ENCODE measurements at places on chromosomes 3 and 15.
A peak's percentile ranks its signal among the peaks of the same experiment; 100 is the strongest.

DNA sequence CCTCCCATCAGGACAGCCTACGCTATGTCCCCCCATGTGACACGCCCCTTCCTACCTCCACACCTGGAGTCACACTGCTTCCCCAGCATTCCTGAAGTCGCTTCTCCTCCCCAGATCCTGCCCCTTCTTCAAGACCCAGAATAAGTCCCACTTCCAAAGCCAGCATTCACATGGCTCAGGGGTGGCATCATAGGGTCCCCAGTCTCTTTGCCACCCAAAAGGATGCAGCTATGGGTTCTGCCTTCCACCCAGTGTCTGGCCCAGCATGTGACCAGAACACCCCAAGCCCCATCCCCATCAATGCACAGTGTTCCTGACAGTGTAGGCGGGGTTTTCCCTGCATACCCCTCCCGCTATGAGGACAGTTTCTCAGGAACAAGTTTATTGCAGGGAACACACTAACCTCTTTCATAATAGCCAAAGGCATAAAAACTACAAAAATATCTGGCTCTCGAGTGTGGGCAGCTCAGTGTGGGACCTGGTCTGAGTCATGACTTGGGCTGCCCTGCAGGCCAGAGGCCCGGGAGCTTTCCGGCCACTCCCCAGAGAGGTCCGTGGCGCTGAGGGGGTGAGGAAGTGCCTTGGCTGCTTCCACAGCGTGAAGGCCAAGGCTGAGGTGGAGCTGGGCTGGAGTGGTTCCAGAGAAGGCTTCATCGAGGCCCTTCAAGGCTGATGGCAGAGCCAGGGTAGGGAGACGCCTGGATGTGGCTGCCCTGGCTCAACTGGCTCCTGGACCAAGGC lies 5.8 kb downstream of the ISLR start:
- peak; percentile 84 for DNase-seq

DNA sequence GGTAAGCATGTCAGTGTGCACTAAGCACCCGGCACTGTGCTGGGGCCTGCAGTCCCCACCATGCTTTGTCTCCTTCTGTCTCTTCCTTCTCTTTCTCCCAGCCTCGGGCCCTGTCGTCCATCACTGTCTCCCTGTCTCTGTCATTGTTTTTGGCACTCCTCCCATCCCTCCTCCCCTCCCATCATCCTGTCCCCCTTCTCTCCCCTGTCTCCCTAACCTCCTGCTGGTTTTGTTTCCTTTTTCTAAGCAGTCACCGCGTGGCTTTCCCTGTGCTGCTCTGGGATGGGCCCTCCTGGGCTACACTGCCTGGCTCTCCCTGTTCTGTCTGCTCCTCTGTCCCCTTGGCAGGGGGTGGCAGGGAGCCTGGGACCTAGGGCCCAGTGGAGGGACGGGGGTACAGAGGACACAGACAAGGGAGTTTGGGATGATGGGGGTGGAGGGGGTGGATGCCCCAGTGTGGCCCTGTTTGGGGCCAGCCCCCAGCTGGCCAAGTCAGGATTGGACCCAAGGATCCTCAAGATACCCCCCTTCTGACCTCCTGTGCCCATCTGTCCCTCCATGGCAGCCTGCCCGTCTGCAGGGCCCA lies 5.7 kb downstream of the CHST13 start:
- no peak for DNase-seq

DNA sequence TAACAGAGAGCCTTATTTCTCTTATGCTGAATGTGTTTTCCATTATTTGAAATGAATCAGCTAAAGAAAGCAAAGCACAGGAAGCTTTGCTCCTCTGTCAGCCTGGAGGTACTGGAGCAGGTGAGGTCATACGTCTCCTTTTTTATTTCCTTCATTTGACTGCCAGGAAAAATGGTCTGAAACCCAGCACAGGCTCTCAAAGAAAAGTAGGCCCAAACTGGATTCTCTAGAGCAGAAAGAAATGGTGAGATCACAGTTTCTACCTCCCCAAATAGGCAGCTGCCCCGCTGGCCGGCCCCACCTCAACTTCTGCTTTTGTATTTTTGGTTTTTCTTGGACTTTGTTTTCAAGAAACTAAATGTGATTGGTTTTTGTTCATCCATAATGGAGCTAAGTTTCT lies 95.1 kb downstream of the RPL39L start:
- no peak for DNase-seq

- no peak for DNase-seq
Measured at GRCh38 chr15:91200101-91200754, 100.2 kb downstream of the SV2B start.

GRCh38 chr3:57596495-57597126 lies 533 bp downstream of the ARF4 start:
- peak; percentile 93 for DNase-seq

DNA sequence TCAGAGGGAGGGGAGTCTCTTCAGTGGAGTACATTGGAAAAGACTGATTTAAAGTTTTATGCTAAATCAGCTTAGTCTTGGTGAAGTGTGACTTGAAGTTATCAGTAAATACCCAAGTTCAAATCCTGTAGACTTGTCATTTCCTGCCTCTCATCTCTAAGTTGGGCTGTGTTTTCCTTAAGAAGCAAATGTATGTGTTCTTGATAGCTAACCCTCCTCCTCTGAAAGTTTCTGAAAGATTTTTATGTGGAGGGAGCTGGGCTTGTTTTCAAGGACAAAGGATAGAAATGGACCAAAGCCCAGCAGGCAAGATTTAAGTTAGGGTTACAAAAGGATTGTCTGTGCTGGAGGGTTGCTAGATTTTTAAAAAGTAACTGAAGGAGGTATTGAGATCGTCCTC lies 4.2 kb downstream of the MAPKBP1 start:
- DNase-seq = no peak

DNA sequence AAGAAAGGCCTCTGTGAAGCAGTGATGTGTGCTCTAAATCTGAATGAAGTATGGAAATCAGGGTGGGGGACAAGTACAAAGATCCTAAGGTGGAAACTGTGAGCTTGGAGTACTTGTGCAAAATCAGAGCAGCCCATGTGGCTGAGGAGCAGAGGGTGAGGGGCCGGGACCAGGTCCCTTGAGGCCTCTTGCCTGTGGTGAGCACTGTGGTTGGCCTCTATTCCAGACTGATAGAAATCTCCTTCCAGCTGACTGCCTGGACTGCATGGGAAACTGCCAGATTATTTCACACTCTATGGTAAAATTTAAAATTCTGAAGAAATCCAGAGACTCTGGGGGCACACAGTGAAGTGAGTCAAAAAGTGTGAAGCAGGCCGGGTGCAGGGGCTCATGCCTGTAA lies 81.4 kb downstream of the TM4SF4 start:
- peak; percentile 68 for DNase-seq

DNA sequence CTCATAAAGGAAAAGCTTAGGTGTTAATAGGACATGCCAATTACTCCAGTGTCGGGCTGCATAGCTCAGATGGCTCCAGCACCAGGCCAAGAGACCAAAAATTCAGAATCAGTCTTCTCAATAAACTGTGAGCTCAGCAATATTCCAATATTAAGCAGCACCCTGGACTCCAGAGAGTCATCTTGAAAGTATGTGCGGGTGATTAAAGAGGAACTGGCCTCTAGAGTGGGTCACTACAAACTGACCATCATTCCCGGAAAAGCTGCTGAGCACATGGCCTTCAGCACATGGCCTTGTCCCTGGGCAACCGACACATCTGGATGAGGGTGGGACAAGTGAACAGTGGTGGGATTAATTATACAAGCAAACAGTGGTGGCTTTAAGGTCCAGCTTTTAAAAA lies 59.0 kb downstream of the MAGI1 start:
- peak; percentile 63 for DNase-seq
